ENCODE measurements at places on chromosomes 3 and 15. TPM values are rescaled to one million over a fixed set of nuclear protein-coding genes. Genes with fewer than 3 reads are reported as not detected.

Gene KBTBD13
- not detected for total RNA-seq

Gene ALDH1A3
- total RNA-seq = 0.80 TPM

Gene NTRK3
- total RNA-seq = 2.4 TPM

Gene ECE2
- total RNA-seq = 0.15 TPM

Gene SQOR
- total RNA-seq = 0.22 TPM

Gene GOLGA8H
- total RNA-seq = 0.24 TPM

Gene TUSC7
- total RNA-seq = not detected

Gene ESYT3
- 0.59 TPM for total RNA-seq

Measured in neural progenitor cell (in vitro differentiated cells).